ENCODE measurements at places on chromosomes 7 and 10. TPM values are rescaled to one million over a fixed set of nuclear protein-coding genes. Genes with fewer than 3 reads are reported as not detected.

PRKCQ gene
- 0.12 TPM for total RNA-seq

- DNase-seq = no peak
These were observed 20.6 kb upstream of the USP6NL start for GRCh38 chr10:11631890-11632587.

GRCh38 chr7:151472644-151473380 is 32.9 kb upstream of the CRYGN start:
- no peak for DNase-seq

DNA sequence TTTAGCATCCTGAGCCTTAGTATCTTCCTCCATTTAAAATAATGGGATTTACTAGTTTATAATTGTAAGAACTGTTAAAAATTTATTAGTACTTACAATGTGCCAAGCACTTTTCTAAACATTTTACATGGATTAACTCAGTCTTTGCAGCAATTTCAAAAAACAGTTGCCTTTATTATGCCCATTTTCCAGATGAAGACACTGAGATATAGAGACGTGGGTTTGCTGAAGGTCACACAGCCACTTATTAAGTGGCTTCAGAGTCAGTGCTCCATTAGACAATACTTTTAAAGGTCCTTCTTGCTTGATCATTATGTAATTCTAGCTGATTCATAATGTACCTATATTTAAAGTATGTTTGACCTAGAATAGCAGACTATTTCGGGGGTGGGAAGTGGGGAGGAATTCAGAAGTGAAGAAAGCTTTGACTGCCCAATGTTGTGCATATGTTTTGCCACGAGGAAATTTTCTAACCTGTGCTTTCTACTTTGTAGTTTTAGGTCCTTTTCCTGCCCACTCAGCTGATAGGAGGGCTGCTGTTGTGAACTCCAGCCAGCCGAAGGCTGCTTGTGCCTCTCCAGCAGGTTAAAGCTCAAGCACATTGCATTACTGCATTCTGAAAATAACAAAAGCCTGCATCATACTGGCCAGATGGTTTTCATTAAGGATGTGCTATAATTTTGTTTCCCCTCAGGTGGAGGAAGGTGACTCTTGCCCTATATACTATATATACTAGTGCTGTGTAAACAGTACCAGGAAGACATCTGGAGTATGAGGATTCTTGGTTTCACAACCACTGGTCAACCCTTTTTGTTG is 4.3 kb downstream of the PLEKHA8 start:
- no peak for DNase-seq

PPP1R17 gene
- not detected for total RNA-seq

- DNase-seq = peak; percentile 82
These were observed 765 bp downstream of the PFKFB3 start for GRCh38 chr10:6203331-6204062.

DNA sequence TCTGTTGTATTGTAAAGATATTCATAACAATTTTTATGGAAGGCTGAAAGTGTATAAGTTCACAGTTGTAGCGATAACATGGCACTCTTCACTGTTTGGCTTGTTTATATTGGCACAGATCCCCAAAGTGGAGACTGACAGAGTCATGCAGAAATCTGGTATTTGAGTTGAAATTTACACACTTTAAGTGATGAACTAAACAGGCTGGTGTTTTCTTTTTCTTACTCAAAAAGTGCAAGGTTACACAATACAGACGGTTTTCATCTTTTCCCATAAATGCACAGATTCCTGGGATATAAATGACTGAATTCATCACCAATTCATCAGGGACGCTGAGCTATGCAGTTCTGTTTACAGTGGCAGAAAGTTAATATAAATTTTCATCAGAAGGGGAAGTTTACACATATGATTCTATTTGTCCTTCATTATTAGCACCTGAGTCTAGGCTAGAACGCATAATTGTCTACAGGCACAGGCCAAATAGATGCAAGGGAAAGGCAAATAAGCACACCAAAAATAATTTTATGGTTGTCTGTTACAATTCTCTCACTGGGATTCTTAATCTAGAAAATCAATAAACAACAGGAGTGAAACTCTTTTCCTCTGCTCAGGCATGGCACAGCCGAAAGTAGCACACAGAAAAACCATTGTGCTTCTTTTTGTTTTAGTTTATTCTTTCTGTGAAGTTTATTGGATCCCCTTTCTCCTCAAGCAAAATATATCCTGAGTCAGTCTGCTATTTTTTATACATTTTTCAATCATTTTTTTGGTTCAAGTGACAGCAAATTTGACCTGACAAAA is 88.0 kb downstream of the FOXP2 start:
- DNase-seq = no peak

DNA sequence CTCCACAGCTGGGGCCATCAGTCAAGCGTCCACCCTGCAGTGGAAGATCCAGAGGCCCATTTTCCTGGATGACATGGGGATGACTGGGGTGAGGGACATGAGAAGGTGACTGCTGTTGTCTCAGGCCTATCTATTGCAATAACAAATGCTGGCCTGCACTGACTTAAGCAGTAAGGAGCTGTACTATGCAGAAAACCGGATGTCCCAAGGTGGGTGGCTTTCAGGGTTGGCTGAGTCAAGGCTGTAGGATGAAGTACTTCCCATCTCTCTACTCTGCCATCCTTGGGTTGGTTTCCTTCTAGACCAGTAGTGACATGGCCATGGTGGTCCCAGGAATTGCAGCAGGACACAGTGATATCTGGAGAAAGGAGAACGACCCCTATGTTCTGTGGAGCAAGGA is 48.1 kb downstream of the NEURL1 start:
- DNase-seq = no peak
